ENCODE measurements at places on chromosomes 4 and X.

GRCh38 chrX:1484638-1485019, 31.9 kb upstream of the ASMTL start:
- no peak for DNase-seq

DNA sequence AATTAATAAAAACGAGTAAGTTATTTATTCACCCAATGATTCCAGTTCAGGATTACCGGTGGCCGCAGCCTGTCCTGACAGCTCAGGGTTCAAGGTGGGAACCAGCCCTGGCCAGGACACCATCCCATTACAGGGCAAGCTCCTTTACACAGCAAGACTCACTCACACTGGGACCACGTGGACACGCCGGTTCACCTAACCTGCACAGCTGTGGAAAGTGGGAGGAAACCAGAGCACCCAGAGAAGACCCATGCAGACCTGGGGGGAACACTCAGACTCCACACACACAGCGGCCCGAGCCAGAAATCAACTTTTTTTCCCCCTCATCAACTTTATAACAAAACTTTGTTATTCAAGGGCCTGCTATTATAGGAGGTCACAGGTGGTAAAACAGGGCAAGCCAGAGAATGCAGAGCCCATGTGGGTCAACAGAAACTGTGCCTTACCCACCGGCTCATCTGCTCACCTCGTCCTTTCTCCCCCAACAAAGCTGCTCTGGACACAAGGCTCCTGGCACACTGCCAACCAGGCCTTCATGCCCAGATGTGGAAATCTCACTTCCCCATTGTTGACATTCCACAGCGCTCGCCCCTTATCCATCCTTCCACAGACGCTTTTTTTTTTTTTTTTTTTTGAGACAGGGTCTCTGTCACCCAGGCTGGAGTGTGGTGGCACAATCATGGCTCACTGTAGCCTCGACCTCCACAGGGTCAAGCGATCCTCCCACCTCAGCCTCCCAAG, 8.0 kb upstream of the ODAPH start:
- no peak for DNase-seq

GRCh38 chr4:6880691-6881090, 28.9 kb upstream of the TBC1D14 start:
- no peak for DNase-seq

DNA sequence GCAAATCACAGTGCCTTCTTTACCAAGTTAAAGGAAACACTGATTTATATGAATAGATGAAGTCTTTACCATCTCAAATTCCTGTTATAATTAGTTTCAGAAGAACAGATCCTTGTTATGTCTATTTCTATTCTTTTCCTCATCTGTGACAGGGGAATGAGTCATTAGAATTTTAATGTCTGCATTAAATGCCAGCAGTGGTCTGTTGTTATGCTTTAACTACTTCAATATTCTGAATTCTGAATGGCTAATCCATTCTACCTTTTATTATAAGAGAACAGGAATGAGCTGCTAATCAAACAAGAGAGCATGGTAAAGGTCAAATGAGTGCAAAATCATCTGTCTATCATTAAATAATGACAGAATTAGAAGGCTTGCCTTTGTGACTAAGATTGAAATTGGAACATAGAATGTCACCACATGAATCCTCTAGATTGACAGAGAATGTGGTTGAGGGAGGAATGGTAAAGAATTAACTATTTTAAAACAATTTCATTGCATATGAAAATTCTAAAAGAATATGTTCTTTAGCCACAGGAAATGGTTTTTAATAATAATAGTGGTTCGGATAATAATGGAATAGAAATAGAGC, 935.5 kb downstream of the ADGRL3 start:
- no peak for DNase-seq

Data from stimulated activated CD8-positive, alpha-beta memory T cell treated with anti-CD3 and anti-CD28 coated beads, Interleukin-7, amount 100 ng/mL, for 24 hours (primary cell).